Esophagus squamous epithelium (tissue), 5 donors: ENCODE measurements at places on chromosomes 1 and 21.

DNA sequence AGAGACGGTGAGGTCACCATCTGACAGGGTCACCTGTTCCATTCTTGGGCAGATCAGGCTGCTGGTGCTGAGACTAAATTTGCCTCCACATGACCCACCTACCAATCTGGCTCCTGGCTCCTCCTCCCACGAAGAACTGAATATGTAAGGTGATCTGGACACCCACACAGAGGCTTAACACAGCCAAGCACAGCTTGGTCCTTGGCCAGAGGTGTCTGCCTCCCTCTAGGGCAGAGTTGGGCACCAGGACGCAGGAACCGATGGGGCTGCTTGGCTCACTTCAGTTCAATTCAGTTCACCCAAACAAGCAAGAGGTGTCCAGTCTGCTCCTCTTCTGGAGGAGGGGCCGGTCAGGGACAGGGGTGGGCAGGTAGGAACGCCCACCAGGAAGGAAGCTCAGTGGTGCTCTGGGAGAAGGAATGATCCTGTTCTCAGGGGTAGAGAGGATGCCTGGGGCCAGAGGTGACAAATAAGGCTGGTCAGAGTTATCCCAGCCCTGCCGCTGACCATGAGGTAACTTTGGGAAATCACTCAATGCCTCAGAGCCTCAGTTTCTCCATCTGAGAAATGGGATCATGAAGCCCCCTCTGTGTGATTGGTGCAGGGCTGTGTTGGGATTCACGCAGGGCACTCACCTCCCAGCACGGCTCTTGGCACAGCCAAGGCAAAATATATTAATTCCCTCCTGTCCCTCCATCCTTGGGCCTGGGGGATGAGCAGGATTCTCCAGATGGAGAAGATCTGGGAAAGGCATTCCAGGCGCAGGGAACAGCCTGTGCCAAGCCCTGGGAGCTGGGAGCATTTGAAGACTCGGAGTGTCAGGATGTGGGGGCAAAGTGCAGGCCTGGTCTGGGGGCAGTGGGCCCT lies 284.5 kb downstream of the PTPRU start:
- DNase-seq: no peak

- DNase-seq: no peak
Observed at GRCh38 chr21:24995216-24995615, 612.1 kb downstream of the MRPL39 start.

DNA sequence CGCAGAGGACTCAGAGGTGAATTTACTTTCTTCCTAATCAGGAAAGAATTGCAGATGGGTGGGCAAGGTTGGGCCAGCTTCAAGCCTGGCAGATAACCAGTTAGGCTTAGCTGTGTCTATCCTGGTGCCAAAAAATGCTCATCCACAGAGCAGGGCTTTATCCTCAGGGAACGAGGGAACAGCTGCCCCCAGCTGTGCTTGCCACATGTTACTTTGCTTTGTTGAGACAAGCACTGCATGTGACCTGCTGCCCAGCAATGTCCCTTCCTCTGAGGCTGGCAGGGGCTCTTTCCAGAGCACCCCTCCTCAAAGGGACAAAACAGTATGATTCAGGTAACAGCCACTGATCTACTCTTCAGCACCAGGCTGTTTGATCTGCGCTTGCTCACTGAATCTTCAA lies 505.1 kb upstream of the USP24 start:
- DNase-seq: no peak

GRCh38 chr1:169326261-169326955 lies 41.2 kb downstream of the NME7 start:
- DNase-seq: no peak

DNA sequence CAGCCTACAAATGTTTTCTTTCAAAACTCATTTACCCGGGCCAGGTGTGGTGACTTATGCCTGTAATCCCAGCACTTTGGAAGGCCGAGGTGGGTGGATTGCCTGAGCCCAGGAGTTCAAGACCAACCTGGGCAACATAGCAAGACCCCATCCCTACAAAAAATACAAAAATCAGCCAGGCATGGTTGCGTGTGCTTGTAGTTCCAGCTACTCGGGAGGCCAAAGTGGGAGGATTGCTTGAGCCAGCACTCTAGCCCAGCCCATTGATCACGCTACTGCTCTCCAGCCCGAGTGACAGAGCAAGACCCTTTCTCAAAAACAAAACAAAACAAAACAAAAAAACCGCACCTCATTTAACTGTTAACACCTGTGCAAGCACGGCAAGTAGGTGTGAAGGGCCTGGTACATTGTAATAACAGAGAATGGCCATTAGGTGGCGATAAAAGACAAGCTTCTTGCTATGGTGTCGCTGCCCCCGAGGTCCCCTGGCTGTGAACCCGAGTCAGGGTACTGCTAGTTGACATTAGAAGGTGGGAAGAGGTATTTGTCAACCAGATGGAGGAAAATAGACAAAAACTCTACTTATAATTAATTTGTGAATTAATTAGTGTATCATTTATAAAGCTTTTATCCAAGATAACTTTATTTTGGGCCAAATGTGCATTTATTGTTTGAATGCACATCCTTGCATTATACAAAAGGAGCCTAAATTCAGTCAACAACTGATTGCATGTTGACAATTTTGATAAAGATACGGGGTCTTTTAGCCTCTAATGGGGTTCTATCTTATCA lies 66.5 kb downstream of the SH3BGR start:
- no peak for DNase-seq

DNA sequence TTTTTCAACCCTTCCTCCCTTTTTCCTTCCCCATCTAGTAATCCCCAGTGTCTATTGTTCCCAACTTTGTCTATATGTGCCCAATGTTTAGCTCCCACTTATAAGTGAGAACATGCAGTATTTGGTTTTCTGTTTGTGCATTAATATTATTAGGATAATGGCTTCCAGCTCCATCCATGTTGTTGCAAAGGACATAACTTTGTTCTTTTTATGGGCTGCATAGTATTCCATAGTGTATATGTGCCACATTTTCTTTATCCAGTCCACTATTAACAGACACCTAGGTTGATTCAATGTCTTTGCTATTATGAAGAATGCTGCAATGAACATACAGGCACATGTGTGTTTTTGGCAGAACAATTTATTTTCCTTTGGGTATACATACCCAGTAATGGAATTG lies 121.0 kb upstream of the C1orf105 start:
- no peak for DNase-seq

- DNase-seq: no peak
Observed at GRCh38 chr1:209391792-209392191, 191.7 kb upstream of the CAMK1G start.

- DNase-seq: no peak
Observed at GRCh38 chr1:40451238-40451585, 936 bp downstream of the ZFP69B start.
